Activated naive CD4-positive, alpha-beta T cell (primary cell): ENCODE measurements at places on chromosomes 1 and 21.

DNA sequence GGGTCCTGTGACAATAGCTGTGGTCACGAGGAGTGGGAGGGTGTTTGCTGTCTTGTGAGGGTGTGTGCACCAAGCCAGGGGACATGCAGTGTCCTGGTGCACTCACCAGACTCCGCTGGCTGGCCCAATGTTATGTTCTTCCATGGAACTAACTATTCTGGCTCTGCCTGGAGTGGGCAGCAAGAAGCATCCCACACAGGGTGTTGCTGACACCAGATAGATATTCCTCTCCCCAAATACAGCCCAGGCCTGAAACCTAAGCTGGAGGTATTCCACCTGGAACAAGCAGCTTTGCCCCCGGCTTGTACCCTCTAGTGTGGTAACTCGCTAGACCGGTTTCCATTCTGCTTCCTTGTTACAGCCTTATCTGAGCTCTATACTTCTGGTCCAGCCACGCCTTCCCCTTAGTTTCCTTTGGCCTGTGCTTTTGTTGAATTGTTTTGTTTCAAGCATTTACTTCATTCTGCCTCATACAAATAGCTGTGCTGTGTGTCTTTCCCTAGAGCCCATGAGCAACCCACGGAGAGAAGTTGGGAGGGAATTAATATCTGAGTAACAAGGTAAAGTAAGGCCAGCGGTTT lies 14.7 kb upstream of the LY9 start:
- DNase-seq, result no peak

GRCh38 chr21:37253991-37254390 lies 13.1 kb downstream of the VPS26C start:
- DNase-seq, result no peak

GRCh38 chr1:82491301-82492048 lies 690.7 kb downstream of the ADGRL2 start:
- DNase-seq, result no peak

DNA sequence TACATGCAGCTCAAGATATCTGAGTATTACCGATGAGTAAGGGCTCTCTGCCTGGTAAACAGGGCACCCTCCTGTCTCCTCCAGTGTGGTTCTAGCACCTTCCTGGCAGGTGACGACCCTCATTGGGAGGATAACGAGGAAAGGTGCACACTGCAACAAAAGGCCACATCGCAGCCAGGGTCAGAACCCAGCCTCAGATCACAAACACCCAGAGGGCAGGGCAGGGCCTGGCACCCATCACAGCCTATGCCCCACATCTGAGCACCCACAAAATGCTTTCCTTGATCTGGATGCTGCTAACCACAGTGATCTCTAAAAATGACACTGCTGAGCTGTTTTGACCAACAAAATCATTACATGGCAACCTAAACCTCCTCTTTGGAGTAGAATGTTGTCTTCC lies 23.8 kb downstream of the C1orf198 start:
- DNase-seq, result no peak

GRCh38 chr1:179709841-179710329 lies 33.2 kb upstream of the FAM163A start:
- DNase-seq, result no peak

- DNase-seq, result no peak
These were observed 169.8 kb downstream of the ADGRL4 start for GRCh38 chr1:78836726-78837125.

DNA sequence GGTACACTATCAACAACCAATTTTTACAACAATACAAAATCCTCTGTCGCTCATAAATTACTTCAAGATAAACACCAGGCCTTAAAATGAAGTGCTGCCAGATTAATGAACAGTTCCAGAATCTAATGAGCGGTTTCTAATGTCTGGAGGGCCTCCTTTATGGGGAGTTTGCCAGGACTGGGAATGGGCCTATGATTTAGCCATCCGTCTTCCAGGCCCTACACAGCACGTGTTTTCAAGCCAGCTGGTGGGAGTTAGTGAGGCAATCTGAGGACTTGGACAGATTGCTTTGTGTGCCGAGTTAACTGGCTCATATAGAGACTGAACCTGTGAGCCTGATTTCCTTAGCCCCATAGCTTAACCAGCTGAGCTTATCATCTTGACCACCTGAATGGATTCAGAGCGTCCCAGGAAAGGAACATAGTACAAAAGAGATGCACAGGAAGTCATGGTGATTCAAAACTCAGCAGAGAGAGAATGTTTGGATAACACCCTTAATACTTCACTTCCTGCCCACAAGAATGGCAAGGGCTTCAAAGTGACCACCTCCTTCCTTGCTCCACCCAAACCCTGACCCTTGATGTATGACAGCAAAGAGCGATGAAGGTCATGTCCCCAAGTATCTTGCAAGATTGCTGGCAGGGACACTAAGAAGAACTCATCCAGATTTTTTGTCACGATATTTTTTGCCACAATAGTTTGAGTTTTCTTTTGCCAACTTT lies 143.5 kb downstream of the SLC30A10 start:
- DNase-seq, result no peak

- no peak for DNase-seq
These were observed 39.6 kb upstream of the COL6A1 start for GRCh38 chr21:45941717-45942546.

- no peak for DNase-seq
These were observed 19.6 kb downstream of the KCNAB2 start for GRCh38 chr1:6065093-6065858.

- no peak for DNase-seq
These were observed 1.2 kb downstream of the AGPAT3 start for GRCh38 chr21:43866260-43866629.

DNA sequence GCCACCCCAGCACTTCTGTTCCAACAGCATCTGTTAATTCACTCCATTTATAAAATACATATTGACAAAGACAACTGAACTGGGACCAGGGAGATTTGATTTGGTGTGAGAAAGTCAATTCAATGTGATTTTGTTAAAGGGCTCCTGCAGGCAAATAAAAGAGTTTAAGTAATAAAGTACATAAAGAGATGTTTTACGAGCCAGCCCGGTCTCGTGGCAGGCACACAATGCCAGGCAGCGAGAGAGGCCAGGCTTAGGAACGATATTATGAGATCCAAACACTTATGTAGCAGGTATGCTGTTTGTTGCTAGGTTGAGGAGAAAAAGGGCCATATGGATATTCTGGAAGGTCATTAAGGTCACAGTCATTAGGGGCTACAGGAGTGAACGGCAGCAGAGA lies 227.1 kb downstream of the KCTD3 start:
- no peak for DNase-seq
